Activated CD4-positive, alpha-beta T cell treated with anti-CD3 and anti-CD28 coated beads, Interleukin-2, amount 50 U/mL, for 16 hours (primary cell): ENCODE measurements at places on chromosomes 12 and 14.

- DNase-seq: no peak
Observed at GRCh38 chr12:121814429-121815119, 10.8 kb downstream of the SETD1B start.

DNA sequence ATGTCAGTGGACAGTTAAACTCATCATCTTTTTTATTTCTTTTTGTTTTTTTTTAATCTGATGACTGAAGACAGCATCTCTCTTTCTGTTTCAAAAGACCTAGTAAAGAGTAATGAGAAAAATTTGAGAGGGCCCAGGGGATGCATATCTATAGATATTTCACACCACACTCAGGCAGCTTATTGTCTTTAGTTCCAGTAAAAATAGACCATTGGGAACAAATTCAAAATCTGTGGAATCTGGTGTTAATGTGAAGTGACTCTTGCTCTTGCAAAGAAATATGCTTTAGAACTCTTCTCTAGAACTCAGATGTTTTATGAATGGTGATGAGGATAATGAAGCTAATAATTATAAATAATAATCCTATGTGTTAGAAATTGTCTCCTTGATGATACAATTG, 214.5 kb upstream of the ATP2B1 start:
- no peak for DNase-seq

DNA sequence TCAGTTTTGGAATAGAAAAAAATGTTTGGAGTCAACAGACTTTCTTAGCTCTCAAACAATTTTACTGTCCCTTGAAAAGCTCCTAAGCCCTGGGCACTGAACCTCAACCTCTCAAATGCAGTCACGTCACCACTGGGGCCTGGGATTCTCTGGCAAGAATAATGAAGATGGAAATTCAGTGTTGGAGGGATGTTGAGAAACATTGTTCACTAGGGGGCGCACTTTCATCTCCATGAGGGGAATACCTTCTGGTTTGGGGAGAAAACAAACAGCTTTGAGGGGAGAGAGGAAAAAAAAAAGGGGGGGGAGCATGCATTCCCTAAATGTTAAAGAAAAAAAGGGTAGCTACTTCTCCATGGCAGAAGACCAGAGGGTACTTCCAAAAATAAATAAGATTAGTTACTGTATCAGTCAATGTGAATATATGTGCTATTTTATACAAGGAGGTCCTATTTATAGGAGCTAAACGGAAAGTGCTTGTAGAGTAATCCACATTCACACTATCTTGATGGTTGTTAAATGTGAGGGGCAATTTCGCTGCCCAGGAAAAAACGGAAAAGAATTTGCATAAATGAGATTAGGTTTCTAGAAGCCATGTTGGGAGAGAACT, 5.8 kb upstream of the TBPL2 start:
- peak; percentile 73 for DNase-seq

- no peak for DNase-seq
Observed at GRCh38 chr12:83010169-83010804, 323.6 kb downstream of the TMTC2 start.

GRCh38 chr12:9773216-9773877, 12.6 kb upstream of the CD69 start:
- no peak for DNase-seq

GRCh38 chr14:51180577-51180976, 59.5 kb upstream of the TMX1 start:
- no peak for DNase-seq

DNA sequence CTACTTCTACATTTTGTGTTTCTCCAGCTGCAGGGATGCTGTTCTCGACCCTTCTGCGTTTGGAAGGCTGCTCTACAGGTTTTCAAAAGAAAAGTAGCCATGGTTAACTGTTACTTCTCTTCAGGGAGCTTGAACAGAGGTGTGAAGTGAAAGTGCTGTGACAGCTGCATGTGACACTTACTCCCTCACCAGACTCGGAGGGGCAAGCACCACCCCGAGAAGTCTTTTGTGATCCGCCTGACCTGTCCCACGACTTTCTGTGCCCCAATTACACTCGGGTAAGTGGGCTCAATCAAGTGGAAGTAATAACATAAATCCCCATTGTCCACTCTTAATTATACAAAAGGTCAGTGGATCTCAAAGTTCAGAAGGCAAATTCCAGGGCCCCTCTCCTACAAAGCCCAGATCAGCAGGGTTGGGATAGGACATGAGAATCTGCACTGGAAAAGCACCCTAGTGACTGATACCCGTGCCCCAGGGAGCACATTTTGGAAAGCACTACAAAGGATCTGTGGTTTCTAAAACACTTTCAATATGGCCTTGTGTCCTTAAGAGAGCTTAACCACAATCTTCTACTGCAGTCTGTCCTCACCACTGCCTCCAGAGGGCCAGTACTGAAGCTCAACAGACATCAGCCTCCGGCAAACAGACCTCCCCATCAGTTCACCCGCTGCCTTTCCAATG, 11.5 kb downstream of the FICD start:
- no peak for DNase-seq

DNA sequence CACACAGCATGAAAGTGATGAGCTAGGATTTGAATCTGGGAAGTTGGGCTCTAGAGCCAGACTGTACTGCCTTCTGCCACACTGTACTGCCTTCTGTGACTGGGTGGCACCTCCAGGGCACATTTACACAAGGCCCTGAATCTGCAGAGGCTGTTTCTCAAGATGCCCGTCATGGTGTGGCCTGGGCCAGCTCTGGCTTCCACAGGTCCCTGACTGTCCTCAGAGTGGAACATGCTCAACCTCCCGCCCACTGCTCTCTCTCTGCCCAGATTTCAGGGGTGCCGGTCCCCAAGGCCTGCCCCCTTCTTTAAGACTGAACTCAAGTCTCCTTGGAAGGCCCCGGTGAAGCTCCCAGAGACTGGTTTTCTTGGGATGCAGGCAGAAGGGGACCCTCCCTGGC, 50.2 kb downstream of the C14orf132 start:
- DNase-seq: no peak

DNA sequence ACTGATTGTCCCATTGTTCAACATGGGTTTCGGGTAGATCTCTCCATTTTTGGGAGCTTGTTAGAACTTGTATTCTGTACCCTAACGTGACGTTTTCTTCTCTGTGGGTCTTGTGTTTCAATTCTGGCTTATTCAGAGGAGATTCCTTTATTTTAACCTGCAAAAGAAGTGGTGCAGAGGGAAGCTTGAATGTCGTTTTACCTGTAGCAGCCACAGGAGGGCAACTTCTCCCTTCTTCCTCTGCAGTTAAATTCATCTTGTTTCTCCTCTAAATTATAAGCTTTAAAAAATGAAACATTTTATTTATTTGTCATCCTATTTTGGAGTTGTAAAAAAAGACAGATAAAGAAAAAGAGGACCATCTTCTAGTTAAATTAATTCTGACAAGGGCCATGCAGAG, 13.7 kb upstream of the CLEC4D start:
- no peak for DNase-seq

- no peak for DNase-seq
Observed at GRCh38 chr12:43891856-43892574, 56.1 kb downstream of the TMEM117 start.
